CD4-positive, alpha-beta T cell treated with Interleukin-15 for 1 hour (primary cell): ENCODE measurements at places on chromosomes 11 and 22.

GRCh38 chr22:49810363-49811019 lies 17.2 kb downstream of the BRD1 start:
- DNase-seq: no peak

DNA sequence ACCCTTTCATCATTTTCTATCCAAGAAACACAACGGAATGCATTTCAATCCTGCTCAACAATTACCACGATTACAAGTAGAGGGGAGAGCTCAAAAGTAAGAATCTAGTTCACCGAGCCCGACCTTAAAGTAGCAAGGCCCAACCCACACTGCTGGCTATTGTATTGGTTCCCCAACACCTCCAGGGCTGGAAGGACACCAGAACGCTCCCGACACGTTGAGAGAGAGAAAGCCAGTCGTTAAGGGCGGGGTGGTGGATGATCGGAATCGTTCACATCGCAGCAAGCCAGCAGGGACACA lies 690 bp downstream of the CKAP5 start:
- DNase-seq: no peak

DNA sequence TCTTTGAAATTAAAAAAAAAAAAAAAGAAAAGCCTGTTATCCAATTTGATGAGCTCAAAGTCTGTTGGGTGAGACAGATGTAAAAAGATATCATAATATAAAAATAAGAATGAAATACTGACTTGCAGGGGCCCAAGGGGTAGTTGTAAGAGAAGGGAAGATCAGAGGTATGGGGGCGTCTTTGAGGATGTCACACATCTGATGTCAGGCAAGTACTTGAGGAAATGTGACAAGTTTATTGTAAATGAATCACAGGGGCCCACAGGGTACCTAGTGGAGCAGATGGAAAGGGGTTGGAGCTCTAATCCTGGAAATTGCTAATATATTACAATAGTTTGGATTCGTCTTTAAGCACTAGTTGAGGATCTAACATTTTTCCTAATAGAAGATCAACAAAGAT lies 131.6 kb downstream of the MAML2 start:
- DNase-seq: no peak

GRCh38 chr11:7672276-7672959 lies 882 bp downstream of the CYB5R2 start:
- no peak for DNase-seq

DNA sequence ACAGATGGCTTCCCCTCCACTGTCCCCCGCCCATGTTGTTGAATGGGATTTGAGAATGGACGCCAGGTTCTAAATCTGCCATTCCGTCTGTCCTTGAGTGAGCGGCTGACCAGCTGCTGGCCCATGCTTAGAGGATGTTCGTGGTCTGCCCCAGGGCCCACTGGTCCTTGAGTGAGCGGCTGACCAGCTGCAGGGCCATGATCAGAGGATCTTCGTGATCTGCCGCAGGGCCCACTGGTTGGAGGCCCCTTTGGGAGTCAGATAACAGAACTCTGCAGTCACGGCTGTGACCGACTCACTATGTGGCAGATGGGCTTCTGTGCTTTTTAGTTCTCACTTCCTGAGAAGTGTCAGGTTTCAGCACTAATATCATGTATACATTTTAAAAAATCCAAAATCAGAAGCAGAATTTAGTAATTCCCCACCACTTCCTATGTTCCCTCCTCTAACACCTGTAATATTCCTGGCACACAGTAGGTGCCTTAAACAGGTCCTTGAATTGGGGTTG lies 54.1 kb downstream of the MICAL3 start:
- no peak for DNase-seq

- DNase-seq: peak; percentile 62
These were observed 6.7 kb upstream of the MCAM start for GRCh38 chr11:119323532-119324033.

DNA sequence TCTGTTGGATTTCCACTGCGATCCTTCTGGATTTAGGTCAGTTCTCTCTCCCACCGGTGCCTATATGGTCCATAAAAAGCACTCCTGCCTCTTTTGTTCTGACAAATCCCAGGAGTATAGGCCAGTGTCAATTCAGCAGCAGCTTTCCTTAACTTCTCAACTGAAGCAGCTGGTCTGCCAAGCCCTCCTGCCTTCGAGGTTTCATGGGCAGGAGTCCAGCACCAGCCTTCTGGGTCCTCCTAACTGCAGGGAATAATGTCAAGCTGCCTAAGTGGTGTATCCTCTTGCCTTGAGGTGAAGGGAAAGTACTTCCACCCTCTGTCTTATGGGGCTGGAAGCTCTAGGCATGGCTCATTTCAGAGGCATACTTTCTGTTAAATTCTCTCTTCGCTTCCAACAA lies 149.4 kb upstream of the NCAM1 start:
- DNase-seq: no peak

GRCh38 chr22:23566705-23567475 lies 13.2 kb downstream of the IGLL1 start:
- no peak for DNase-seq

GRCh38 chr22:40533712-40534378 lies 102.7 kb downstream of the MRTFA start:
- DNase-seq: peak; percentile 61
